ENCODE measurements at places on chromosomes 16 and 17.

GRCh38 chr17:6346986-6347385 lies 87.9 kb downstream of the AIPL1 start:
- no peak for DNase-seq

DNA sequence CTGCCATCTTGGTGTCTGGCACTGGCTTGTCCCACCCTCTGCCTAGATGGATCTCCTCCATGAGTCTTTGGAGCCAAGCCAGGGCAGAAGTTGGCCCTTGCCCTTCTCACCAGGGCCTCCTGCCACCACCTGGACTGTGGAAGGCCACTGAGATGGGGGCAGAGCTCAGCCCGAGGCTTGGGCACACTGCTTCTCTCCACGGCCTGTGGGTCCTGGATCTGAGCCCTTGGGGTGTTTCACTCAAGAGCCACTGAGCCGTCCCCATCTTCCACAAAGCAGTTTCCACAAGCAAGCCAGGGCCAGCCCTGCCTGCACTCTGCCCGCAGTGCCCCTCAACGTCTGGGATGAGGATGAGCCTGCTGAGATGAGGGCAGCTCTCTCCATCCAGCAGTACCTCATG lies 16.7 kb upstream of the CD300A start:
- DNase-seq: no peak

DNA sequence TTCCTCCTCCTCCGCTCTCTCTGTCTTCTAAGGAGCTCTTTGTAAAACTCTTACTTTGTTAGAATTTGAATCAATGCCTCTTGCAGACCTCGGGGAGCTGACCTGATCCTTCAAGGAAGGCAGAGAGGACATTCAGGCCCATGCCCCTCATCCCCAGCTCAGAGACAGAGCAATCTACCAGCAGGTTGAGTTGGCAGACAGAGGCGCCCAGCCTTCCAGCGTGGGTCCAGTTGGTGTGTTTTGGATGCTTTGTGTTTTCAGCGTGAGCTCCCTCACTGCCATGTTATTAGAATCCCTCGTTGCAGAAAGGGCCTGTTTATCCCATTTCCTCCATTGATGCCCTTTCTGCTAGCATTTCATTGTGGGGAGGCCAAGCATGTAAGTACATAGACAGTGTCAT lies 167.1 kb downstream of the CMIP start:
- no peak for DNase-seq

- no peak for DNase-seq
These were observed 48.0 kb downstream of the ACTG1 start for GRCh38 chr17:81464586-81464985.
